HFFc6 (cell line): ENCODE measurements at places on chromosomes 13 and 19. TPM values are rescaled to one million over a fixed set of nuclear protein-coding genes. Genes with fewer than 3 reads are reported as not detected.

Gene SYT3
- total RNA-seq: not detected in 2 replicates

DNA sequence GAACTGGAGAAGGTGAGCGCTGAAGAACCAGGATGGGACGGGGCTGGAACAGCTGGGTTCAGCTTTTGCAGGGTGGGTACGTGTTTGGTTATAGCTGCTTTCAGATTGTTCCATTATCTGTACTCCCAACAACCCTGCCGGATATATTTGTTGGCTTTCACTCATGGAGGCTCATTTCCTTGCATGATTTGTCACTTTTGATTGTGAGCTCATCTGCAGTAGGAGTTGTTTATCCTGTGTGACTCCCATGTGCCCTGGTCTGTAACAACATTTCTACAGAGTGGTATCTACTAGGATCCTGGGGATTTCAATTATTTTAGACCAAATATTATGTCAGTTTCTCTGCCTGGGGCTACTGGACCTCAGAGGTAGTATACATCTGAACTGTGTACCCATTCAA, 5.4 kb downstream of the ARL11 start:
- H3K27ac ChIP-seq: no peak overlapping the region
- H3K4me1 ChIP-seq: peaks cover 15% of the 10 kb centered on the region
- no peak for DNase-seq
- H3K4me3 ChIP-seq: no peak overlapping the region
- peaks cover 5% of the 10 kb centered on the region; the same call in 1 of the 2 replicates for H3K27me3 ChIP-seq

- H3K27ac ChIP-seq: peak within 1 kb of the TSS; percentile 73
- H3K27me3 ChIP-seq: peaks cover 1% of the 10 kb centered on the region; the same call in 1 of the 2 replicates
- H3K4me1 ChIP-seq: peaks cover 30% of the 10 kb centered on the region
- peak within 1 kb of the TSS; percentile 89 for H3K4me3 ChIP-seq
Measured at GRCh38 chr19:43504426-43505185, at the start of gene PHLDB3. PHLDB3 (minus strand) TSS chr19:43504746; CDS start chr19:43504118, 628 bp downstream.

GRCh38 chr19:33905937-33906577, 109.4 kb downstream of the KCTD15 start:
- no peak for DNase-seq
- peaks cover 11% of the 10 kb centered on the region for H3K27me3 ChIP-seq

DNA sequence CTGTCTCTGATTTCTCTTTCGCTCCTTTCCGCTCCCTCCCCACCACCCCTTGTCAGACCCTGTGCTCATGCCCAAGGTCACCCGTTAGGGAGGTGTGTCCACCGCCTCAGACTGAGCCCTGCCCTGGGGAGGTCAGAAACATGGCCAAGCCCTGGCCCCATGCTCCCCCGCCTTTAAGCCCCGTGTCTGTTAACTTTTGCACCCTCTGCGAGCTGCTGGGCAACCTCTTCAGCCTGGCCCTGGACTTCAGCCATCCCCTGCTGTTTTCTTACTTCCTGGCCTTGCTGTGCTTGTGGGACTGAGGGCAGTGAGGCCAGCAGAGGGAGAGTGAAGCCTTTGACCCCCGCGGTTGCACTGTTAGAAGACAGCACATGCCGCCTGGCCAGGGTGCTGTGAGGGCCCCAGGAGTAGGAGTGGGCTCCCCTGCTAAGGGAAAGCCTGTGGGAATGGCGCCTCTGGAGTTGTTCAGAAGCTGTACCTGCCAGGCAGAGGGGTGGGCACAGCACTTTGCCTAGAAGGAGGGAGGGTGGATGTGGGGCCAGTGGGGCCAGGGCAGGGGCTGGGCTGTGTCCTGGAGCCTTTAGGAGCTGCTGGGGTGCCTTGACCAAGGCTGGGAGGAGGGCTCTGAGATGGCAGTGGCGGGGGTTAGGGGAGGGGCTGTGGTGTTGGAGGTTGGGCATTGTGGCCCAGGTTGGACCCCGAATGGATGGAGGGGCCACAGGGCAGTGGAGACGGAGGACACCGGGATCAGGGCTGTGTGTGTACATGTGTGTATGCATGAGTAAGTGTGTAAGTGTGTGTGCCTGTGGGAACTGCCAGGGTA, 7.9 kb downstream of the UPF1 start:
- H3K4me1 ChIP-seq: peaks cover 81% of the 10 kb centered on the region
- H3K4me3 ChIP-seq: no peak overlapping the region; the same call in 1 of the 2 replicates
- H3K27ac ChIP-seq: peak overlapping the region; percentile 57; the same call in 1 of the 2 replicates
- DNase-seq: no peak
- H3K27me3 ChIP-seq: no peaks in the 10 kb centered on the region; the same call in 1 of the 2 replicates

- no peak overlapping the region for H3K27ac ChIP-seq
- DNase-seq: no peak
- H3K36me3 ChIP-seq: no peaks in the 10 kb centered on the region
- H3K4me1 ChIP-seq: no peaks in the 10 kb centered on the region
- H3K4me3 ChIP-seq: no peak overlapping the region
Measured at GRCh38 chr19:54307389-54308020, 5.5 kb downstream of the LILRA5 start.
